ENCODE measurements at places on chromosomes 6 and 20. TPM values are rescaled to one million over a fixed set of nuclear protein-coding genes. Genes with fewer than 3 reads are reported as not detected.

DNA sequence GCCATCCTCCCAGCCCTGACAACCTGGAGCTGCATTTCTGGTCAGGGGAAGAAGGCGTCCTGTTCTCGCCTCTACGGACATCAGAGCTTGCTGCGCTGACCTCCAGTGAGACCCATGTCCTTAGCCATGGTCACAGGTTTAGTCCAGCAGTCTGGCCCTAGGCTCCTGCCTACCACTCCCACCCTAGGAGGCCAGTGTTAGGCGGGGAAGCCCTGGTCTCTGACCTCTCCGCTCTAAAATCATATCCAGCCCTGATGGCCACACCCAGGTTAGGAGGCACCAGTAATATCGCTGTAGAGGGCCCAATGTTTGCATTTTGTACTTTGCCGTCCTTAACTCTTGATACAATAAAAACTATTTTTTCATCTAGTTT lies 1.2 kb upstream of the HTR1B start:
- H3K4me1 ChIP-seq: peaks cover 4% of the 10 kb centered on the region
- H3K36me3 ChIP-seq: no peaks in the 10 kb centered on the region
- no peak for DNase-seq
- no peak overlapping the region for H3K4me3 ChIP-seq
- H3K27ac ChIP-seq: no peak overlapping the region
- peaks cover 70% of the 10 kb centered on the region for H3K27me3 ChIP-seq

Gene TFAP2B
- total RNA-seq: 0.82 TPM

GRCh38 chr6:129105035-129105434 lies 222.1 kb downstream of the LAMA2 start:
- no peaks in the 10 kb centered on the region for H3K36me3 ChIP-seq
- no peak for DNase-seq
- H3K27me3 ChIP-seq: no peaks in the 10 kb centered on the region
- H3K27ac ChIP-seq: peak overlapping the region; percentile 51
- no peak overlapping the region for H3K4me3 ChIP-seq
- H3K4me1 ChIP-seq: no peaks in the 10 kb centered on the region

- DNase-seq: peak; percentile 48
- H3K4me1 ChIP-seq: no peaks in the 10 kb centered on the region
- H3K27ac ChIP-seq: peak within 1 kb of the TSS; percentile 48
These were observed at the start of gene PLA2G7 for GRCh38 chr6:46734867-46735719. Gene PLA2G7 (minus strand): TSS chr6:46735375. CDS start chr6:46722891, 12,484 bp downstream.

DNA sequence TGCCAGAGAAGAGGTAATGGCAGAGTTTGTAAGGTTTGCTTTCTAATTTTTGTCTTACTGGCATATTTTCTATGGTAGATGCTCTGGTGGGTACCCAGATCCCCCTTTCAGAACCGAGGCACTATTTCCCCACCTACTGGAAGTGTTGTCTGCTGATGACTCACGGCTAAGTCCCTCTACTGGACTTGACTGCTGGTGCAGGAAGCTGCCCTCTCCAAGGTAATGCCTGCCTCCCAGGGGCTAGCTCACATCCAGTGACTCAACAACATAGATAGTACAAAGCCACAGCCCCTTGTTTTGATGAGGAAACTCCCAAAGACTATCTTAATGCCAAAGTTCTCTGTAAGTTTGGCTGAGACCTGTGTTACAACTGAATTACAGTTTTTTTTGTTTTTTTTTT lies 285.4 kb upstream of the FLRT3 start:
- H3K27ac ChIP-seq: no peak overlapping the region
- no peak for DNase-seq
- no peaks in the 10 kb centered on the region for H3K36me3 ChIP-seq
- H3K27me3 ChIP-seq: no peaks in the 10 kb centered on the region
- no peaks in the 10 kb centered on the region for H3K4me1 ChIP-seq
- H3K4me3 ChIP-seq: no peak overlapping the region

Gene PIGT
- total RNA-seq: 85.7 TPM

DNA sequence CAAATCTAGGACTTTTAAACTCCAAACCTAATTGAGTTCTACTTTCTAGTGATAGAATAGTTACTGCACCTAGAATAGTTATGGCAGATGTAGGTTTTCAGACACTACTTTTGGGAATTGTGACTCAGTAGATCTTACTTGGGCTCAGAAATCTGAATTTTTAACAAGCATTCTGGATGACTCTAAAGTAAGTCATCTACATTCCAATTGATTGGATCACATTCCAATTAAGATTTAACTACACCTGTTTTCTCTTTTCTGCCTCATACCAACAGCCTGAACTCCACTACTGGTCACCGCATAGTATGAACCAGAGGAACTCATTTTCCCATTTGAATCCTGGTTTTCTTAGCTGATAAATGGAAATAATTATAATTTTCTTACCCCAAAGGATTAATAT lies 49.5 kb upstream of the TFAP2D start:
- no peaks in the 10 kb centered on the region for H3K4me1 ChIP-seq
- DNase-seq: no peak
- H3K4me3 ChIP-seq: no peak overlapping the region
- no peak overlapping the region for H3K27ac ChIP-seq

- no peak overlapping the region for H3K27ac ChIP-seq
- no peaks in the 10 kb centered on the region for H3K27me3 ChIP-seq
- no peak for DNase-seq
- no peaks in the 10 kb centered on the region for H3K4me1 ChIP-seq
- no peaks in the 10 kb centered on the region for H3K36me3 ChIP-seq
- no peak overlapping the region for H3K4me3 ChIP-seq
These were observed 627.5 kb downstream of the PKHD1 start for GRCh38 chr6:51459958-51460357.

- no peak for DNase-seq
- H3K27me3 ChIP-seq: no peaks in the 10 kb centered on the region
- no peak overlapping the region for H3K27ac ChIP-seq
- no peaks in the 10 kb centered on the region for H3K36me3 ChIP-seq
These were observed 33.3 kb upstream of the ZBP1 start for GRCh38 chr20:57653546-57653900.

Gene BIRC7
- 0.29 TPM for total RNA-seq

Gene KCNK16
- not detected for total RNA-seq

- no peaks in the 10 kb centered on the region for H3K36me3 ChIP-seq
- no peak overlapping the region for H3K27ac ChIP-seq
- no peak overlapping the region for H3K4me3 ChIP-seq
These were observed 1299.1 kb upstream of the ADGRB3 start for GRCh38 chr6:67336014-67336413.

GRCh38 chr6:74891349-74891831 lies 314.5 kb downstream of the COL12A1 start:
- no peaks in the 10 kb centered on the region for H3K36me3 ChIP-seq
- no peak overlapping the region for H3K27ac ChIP-seq
- H3K4me1 ChIP-seq: no peaks in the 10 kb centered on the region
- H3K27me3 ChIP-seq: no peaks in the 10 kb centered on the region
- no peak overlapping the region for H3K4me3 ChIP-seq

DNA sequence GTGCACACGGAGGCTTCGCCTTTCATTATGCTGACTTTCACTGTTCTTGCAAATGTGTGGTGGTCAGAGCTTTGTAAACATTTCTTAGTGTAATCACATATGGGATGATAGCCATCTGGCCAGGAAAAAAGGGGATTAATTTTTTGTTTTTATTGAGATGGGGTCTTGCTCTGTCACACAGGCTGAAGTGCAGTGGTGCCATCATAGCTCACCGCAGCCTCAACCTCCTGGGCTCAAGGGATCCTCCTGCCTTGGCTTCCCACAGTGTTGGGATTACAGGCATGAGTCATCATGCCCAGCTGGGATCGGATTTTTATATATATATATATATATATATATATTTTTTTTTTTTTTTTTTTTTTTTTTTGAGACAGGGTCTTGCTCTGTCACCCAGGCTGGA lies 11.0 kb upstream of the TIAM2 start:
- H3K27me3 ChIP-seq: no peaks in the 10 kb centered on the region
- H3K4me3 ChIP-seq: no peak overlapping the region

Gene PXDC1
- 49.9 TPM for total RNA-seq

DNA sequence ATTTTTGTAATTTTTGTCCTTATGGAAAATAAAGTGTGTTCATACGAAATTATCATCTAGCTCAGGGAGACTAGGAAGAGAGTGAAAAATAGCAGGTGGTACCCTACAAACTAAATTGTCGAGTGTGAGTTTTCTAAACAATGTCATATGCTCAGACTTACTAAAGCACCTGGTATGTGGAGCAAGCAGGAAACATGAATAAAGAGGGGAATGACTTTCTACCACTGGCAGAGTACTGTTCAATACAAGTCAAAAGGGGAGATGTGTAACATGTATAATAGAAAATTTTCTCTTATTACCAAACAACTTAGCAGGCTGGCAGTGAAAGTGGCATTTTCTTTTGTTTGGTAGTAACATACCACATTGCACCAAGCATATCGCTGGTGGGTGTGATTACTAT lies 36.1 kb downstream of the CTNNBL1 start:
- DNase-seq: no peak
- H3K4me1 ChIP-seq: peaks cover 12% of the 10 kb centered on the region
- no peak overlapping the region for H3K4me3 ChIP-seq

Gene COL9A3
- 2.3 TPM for total RNA-seq

GRCh38 chr6:17851720-17852161 lies 135.7 kb downstream of the KIF13A start:
- peaks cover 48% of the 10 kb centered on the region for H3K36me3 ChIP-seq
- no peak overlapping the region for H3K4me3 ChIP-seq
- no peak for DNase-seq
- H3K27ac ChIP-seq: peak overlapping the region; percentile 53
- H3K4me1 ChIP-seq: peaks cover 9% of the 10 kb centered on the region
- no peaks in the 10 kb centered on the region for H3K27me3 ChIP-seq

Gene CNPY3
- total RNA-seq: 71.4 TPM

- peak overlapping the region; percentile 61 for H3K4me3 ChIP-seq
- H3K4me1 ChIP-seq: peaks cover 9% of the 10 kb centered on the region
- H3K27me3 ChIP-seq: no peaks in the 10 kb centered on the region
These were observed 105.2 kb downstream of the OR2B2 start for GRCh38 chr6:27806981-27807440.

DNA sequence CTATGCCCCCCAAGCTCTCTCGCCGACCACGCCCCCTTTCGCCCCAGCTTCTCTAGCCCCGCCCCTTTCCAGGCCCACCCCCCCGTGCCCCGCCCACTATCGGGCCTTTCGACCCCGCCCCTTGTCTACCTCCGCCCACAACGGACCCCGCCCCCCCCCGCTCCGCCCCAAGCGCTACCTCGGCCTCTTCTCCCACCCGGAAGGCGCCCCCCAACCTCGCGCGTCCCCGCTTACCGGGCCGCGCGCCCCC lies 200 bp downstream of the ZBTB22 start:
- H3K36me3 ChIP-seq: no peaks in the 10 kb centered on the region
- no peak for DNase-seq
- peak overlapping the region; percentile 53 for H3K4me3 ChIP-seq
- no peaks in the 10 kb centered on the region for H3K27me3 ChIP-seq
- peaks cover 32% of the 10 kb centered on the region for H3K4me1 ChIP-seq

GRCh38 chr6:170006900-170007467 lies 255.6 kb downstream of the ERMARD start:
- no peak overlapping the region for H3K27ac ChIP-seq
- H3K27me3 ChIP-seq: no peaks in the 10 kb centered on the region
- H3K4me3 ChIP-seq: no peak overlapping the region
- H3K4me1 ChIP-seq: no peaks in the 10 kb centered on the region
- no peak for DNase-seq

Gene LAMA4
- total RNA-seq: 152 TPM

DNA sequence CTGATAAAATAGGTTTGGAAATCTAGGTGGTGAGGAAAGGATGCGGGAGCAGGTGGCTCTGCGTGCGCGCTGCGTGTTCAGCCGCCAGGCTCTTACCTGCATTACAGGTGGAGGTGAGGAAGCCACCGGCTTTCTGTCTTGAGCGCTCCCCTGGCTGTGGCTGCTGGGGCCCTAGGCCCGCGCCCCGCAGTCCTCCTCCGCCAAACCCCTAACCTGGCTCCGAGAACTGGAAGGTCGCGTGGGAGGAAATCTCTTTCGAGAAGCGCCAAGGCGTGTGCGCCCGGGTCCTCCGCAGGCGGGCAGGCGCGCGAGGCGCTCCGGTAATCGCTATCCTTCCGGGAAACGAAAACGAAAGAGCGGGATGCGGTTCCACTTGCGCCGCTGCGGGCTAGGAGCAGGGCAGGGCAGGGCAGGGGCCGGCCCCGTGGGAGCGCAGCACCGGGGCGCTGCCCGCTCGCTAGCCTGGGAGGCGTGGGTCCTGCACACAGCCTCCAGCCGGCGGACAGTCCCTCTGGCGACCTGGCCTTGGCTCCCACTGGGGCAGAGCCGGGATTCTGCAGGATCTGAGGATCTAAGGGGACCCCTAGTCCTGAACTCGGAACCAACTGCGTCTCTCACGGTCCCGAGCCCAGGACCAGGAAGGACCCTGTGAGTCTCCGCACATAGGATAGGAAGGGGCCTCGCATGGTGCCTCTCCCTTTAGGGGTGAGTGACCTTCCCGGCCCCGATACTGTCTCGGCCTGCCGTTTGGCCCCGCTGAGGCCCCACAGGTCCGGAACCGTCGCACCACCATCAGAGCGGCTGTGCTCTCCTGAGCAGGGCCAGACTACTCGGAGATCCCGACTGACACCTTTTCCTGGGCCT lies at the start of gene ETV7:
ETV7 (minus strand) TSS at position 230 of the 864 bp plus-strand sequence; CDS start at position 102, 128 bp downstream.
- DNase-seq: peak; percentile 92
- peak within 1 kb of the TSS; percentile 74 for H3K27ac ChIP-seq
- H3K4me3 ChIP-seq: peak within 1 kb of the TSS; percentile 70
- no peaks in the 10 kb centered on the region for H3K36me3 ChIP-seq
- peaks cover 20% of the 10 kb centered on the region for H3K27me3 ChIP-seq

GRCh38 chr6:48765352-48765961 lies 654.5 kb upstream of the PTCHD4 start:
- no peaks in the 10 kb centered on the region for H3K4me1 ChIP-seq
- no peaks in the 10 kb centered on the region for H3K27me3 ChIP-seq
- H3K36me3 ChIP-seq: no peaks in the 10 kb centered on the region
- no peak for DNase-seq
- no peak overlapping the region for H3K4me3 ChIP-seq

Gene CST2
- total RNA-seq: 0.39 TPM

Gene MCHR2
- not detected for total RNA-seq

DNA sequence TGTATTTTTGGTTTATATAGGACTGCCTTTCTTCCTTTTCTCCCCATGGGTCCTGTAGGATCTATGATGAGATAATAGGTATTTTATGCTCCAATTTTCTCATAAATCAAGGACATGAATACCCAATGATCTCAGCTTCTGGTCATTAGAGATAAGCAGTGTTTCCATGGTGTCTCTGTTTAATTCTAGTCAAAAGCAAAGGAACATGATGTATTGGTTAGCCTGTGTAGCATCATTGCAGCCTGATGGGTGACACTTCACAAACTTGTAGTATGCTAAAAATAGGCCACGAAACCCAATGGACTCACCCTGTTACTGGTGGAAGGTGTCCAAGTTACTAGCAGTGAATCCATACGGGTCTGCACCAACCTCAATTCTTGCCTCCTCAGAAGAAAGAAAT lies 116.2 kb upstream of the SNX9 start:
- DNase-seq: no peak
- H3K27me3 ChIP-seq: no peaks in the 10 kb centered on the region
- no peak overlapping the region for H3K27ac ChIP-seq
- H3K4me1 ChIP-seq: no peaks in the 10 kb centered on the region

Gene ALDH5A1
- 10.4 TPM for total RNA-seq

DNA sequence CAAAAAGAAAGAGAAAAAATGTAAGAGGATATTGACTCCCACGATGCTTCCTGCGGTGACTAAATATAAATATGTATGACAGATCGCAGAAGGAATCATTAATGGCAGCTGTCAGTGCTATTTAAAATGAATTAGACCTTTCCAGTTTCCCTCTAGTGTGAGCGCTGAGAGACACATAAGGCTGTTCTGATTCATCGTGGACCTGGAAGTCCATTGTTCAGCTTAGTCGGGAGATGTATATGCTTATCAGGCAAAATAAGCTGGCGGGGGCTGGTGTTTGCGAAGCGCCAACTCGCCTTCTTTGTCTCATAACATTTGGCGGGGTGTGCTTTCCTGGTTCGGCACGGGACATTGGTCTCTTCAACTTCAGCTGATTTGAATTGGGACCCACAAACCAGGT lies 95.4 kb downstream of the CDH4 start:
- no peaks in the 10 kb centered on the region for H3K4me1 ChIP-seq
- no peak overlapping the region for H3K27ac ChIP-seq
- H3K27me3 ChIP-seq: no peaks in the 10 kb centered on the region

Data from left lung (tissue), 14 donors.